ENCODE measurements at places on chromosomes 16 and 17.

DNA sequence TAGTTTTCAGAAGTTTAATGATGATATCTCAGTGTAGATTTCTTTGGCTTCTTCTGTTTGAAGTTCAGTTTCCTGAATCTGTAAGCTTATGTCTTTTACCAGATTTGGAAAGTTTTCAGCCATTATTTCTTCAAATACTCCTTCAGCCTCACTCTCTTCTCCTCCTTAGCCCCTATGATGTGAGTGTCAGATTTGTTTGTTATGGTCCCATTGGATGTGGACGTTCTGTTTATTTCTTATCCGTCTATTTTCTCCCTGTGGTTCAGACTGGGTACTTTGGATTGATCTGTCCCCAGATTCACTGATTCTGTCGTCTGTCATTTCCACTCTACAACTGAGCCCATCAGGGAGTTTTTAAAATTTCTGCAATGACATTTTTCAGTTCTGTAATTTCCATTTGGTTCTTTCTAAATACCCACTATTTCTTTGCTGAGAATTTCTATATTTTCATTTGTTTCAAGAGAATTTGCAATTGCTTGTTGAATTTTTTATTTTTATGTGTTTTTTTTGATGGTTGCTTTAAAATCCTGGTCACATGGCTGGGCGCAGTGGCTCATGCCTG, 110.9 kb downstream of the SEC14L1 start:
- H3K36me3 ChIP-seq = no peaks in the 10 kb centered on the region
- H3K27me3 ChIP-seq = peaks cover 17% of the 10 kb centered on the region
- no peak overlapping the region for H3K4me3 ChIP-seq
- no peak for DNase-seq
- H3K27ac ChIP-seq = no peak overlapping the region
- H3K4me1 ChIP-seq = peaks cover 27% of the 10 kb centered on the region

DNA sequence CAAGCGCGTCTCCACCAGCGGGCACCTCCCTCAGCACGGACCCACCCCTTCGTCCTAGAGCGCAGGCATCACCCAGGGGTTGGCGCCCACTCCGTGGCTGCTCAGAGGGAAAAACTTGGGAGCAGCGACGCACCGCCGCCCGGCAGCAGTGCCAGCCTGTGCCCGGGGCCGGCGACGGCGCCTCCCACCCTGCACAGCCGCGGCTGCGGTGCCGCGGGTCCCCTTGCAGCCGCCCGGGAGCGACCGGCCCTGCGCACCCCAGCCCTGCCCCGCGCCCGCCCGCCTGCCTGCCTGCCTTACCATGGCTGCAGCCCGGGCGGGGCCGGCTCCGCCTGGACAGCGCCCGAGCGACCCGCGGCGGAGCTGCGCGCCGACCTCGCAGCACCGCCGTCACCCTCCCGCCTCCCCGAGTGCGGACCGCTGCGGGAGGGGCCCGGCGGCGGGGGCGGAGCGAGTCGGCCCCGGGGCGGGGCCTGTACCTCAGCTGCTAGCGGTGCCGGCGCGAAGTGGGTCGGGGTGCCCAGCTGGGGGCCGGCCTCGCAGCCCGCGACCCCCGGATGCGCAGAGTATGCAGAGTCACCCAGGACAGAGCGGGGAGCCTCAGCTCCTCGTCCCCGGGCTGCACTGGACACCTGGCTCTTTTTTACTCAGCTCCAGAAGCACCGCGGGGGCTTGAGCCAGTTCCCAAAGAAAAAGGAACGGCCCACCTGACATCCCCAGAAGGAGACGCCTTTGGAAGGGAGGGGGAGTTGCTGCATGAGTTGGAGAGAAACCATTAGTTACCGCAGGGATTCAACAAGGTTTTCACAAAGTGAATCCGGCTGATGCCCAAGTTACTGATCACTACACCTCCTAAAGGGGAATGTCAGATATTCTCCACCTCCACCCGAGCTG, 17.5 kb upstream of the MTMR4 start:
- peak overlapping the region; percentile 67 for H3K4me3 ChIP-seq
- no peak overlapping the region for H3K27ac ChIP-seq
- no peaks in the 10 kb centered on the region for H3K36me3 ChIP-seq
- H3K27me3 ChIP-seq = peaks cover 72% of the 10 kb centered on the region

DNA sequence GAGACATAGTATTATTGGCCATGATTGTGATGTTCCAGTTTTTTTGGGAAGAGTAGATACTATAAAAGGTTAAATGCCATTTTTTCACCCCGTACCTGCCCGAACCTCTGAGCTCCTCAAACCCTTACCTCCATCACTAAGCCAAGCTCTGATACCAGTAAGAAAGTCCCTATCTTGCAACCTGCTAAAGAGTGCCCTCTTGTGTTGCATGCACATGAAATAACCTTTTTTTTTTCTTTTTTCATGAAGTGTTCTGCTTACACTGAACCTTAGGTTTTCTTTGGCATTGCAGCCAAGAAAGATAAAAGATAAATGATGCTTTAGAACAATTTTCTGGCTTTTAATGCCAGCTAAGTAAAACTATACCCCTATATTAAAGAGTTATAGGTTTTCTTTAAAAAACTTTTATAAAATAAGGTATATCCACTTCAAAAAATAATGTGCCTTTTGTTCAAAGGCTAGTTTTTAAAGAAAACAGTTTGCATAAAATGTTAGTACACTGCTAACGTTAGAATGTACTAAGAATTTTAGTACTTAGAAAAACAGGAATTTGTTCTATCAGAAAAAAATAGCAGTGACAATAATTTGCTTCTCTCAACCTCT, 295.3 kb upstream of the PMFBP1 start:
- H3K4me1 ChIP-seq = peaks cover 2% of the 10 kb centered on the region
- DNase-seq = no peak
- H3K27me3 ChIP-seq = no peaks in the 10 kb centered on the region
- no peak overlapping the region for H3K27ac ChIP-seq
- H3K36me3 ChIP-seq = no peaks in the 10 kb centered on the region
- no peak overlapping the region for H3K4me3 ChIP-seq

GRCh38 chr16:2371421-2371820, 30.9 kb upstream of the ABCA3 start:
- H3K27ac ChIP-seq = no peak overlapping the region
- DNase-seq = no peak
- H3K27me3 ChIP-seq = peaks cover 13% of the 10 kb centered on the region
- peaks cover 18% of the 10 kb centered on the region for H3K4me1 ChIP-seq
- H3K4me3 ChIP-seq = no peak overlapping the region

DNA sequence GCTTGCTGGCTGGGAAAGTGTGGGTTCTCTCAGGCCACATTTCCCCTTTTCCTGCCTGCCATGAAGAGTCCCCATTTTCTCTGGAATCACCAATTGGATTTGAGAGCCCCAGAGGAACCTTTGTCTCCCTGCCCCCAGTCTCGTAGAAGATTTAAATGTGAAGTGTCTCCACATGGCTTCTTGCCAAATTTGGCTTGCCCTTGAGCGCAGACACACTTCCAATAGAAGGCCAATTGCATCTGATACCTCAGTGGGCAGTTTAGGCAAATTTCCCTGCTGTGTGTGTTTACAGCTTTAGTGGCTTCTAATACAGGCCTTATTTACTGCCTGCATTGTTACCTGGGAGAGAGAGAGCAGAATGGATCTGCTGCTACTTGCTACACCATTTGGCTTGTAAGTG, 29.7 kb downstream of the CDK5R1 start:
- H3K27me3 ChIP-seq = no peaks in the 10 kb centered on the region
- H3K36me3 ChIP-seq = no peaks in the 10 kb centered on the region
- H3K27ac ChIP-seq = no peak overlapping the region
- no peak for DNase-seq

- no peak for DNase-seq
- H3K36me3 ChIP-seq = no peaks in the 10 kb centered on the region
- peaks cover 67% of the 10 kb centered on the region for H3K27me3 ChIP-seq
- peak overlapping the region; percentile 81 for H3K27ac ChIP-seq
Observed at GRCh38 chr17:75876938-75877751, 1.2 kb downstream of the TRIM47 start.

DNA sequence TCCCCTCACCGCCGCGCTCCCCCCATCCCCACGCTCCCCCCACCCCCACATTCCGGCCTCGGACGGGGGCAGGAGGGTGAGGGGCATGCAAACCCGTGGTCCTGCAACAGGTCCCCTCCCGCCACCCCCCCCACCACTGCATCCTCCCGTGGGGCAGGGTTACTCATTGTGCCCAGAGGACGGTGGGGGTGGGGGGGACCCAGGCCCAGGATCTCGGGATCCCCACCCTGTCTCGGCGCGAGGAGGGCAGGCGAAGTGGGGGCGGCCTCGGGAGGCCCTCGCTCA, 8.5 kb downstream of the SLC22A31 start:
- no peaks in the 10 kb centered on the region for H3K36me3 ChIP-seq
- H3K4me3 ChIP-seq = no peak overlapping the region
- H3K27ac ChIP-seq = no peak overlapping the region
- peaks cover 18% of the 10 kb centered on the region for H3K27me3 ChIP-seq
- no peak for DNase-seq

DNA sequence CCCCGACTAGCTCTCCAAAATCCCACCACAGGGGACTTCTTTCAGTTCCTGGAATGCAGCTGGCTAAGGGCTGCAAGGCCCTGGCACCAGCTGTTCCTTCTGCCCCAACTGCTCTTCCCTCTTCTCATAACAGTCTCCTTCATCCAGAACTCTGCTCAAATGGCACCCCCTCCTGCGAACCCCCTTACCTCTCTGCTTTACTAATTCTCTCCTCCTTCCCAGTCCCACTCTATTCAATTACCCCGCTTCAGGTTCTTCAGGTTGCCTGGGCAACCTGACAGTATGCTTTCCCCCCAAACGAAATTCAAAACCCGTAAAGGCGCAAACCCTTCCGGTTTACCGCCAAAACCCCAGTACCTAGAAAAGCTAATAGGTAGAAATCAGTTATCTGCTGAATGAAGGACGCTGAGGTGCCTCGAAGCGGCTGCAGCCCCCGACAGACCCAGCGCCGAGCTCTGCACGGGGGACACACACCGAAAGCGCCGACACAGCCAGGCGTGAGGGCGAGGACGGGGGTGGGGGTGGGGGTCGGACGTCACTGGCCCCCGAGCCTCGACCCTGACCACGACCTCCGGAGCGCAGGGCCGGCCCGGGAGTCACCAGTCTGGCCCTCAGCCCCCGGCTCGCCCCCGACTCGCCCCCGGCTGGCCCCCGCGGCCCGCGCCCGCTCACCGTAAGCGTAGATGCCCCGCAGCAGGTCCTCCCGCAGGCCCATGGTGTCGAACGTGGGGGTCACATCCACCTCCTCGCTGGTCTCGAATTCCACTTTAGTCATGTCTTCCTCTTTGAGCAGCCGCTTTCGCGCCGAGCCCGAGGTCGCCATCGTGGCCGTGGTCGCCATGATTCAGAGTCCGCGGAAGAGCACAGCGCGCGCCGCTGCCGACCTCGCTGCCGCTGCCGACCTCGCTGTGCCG, 550 bp downstream of the EIF4A3 start:
- peaks cover 9% of the 10 kb centered on the region for H3K36me3 ChIP-seq
- DNase-seq = no peak
- peaks cover 30% of the 10 kb centered on the region for H3K4me1 ChIP-seq
- H3K4me3 ChIP-seq = peak overlapping the region; percentile 95
- peak overlapping the region; percentile 87 for H3K27ac ChIP-seq

- no peak overlapping the region for H3K4me3 ChIP-seq
- peaks cover 7% of the 10 kb centered on the region for H3K4me1 ChIP-seq
- no peak overlapping the region for H3K27ac ChIP-seq
- no peaks in the 10 kb centered on the region for H3K36me3 ChIP-seq
- DNase-seq = no peak
Observed at GRCh38 chr16:79929260-79929965, 328.9 kb upstream of the MAF start.

- H3K36me3 ChIP-seq = peaks cover 28% of the 10 kb centered on the region
- H3K27me3 ChIP-seq = no peaks in the 10 kb centered on the region
- H3K4me3 ChIP-seq = peak overlapping the region; percentile 84
- no peak for DNase-seq
- peaks cover 15% of the 10 kb centered on the region for H3K4me1 ChIP-seq
Observed at GRCh38 chr16:89658221-89658879, 714 bp downstream of the SPATA33 start.

DNA sequence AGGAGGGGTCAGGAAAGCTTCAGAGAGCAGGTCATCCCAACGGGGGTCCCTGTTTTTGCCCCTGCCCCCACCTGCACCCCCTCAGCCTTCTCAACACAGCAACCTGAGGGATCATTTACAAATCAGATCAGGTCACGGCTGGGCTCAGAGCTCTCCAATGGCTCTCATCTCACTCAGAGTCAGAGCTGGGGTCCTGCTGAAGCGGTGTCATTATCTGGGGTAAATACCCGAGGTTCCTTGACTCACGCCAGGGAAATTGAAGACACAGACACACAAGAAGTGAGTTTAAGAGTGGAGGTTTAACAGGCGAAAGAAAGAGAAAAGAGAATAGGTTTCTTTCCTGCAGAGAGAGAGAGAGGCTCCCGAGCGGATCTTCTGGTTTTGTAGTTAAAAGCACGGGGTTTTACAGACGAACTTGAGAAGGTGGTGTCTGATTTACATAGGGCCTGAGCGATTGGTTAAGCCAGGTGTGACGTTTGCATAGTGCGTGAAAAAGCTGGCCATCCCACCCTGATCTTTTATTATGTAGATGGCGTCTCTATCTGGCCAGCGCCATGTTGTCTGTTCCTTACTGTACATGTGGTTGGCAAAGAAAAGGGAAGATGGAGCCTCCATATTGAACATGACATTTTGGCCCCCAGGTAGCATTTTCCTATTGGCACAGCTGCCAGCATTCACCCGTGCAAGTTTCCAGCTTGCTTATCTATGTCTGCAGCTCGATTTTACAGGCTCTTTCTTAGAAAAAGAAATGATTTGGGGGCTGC, 51.4 kb downstream of the WSB1 start:
- H3K4me3 ChIP-seq = peak overlapping the region; percentile 80
- H3K27me3 ChIP-seq = no peaks in the 10 kb centered on the region
- H3K27ac ChIP-seq = peak overlapping the region; percentile 99
- H3K36me3 ChIP-seq = no peaks in the 10 kb centered on the region
- DNase-seq = peak; percentile 61

- no peak overlapping the region for H3K4me3 ChIP-seq
- H3K4me1 ChIP-seq = peaks cover 14% of the 10 kb centered on the region
- H3K27ac ChIP-seq = no peak overlapping the region
- peaks cover 2% of the 10 kb centered on the region for H3K36me3 ChIP-seq
- DNase-seq = no peak
Observed at GRCh38 chr16:86387468-86388440, 122.6 kb upstream of the FOXF1 start.

GRCh38 chr17:40338058-40338457, 26.5 kb downstream of the GJD3 start:
- no peaks in the 10 kb centered on the region for H3K27me3 ChIP-seq
- peaks cover 6% of the 10 kb centered on the region for H3K36me3 ChIP-seq
- H3K27ac ChIP-seq = peak overlapping the region; percentile 71

GRCh38 chr17:75472119-75472518, 15.7 kb downstream of the TMEM94 start:
- H3K27me3 ChIP-seq = no peaks in the 10 kb centered on the region
- DNase-seq = no peak
- H3K4me3 ChIP-seq = no peak overlapping the region
- peaks cover 9% of the 10 kb centered on the region for H3K36me3 ChIP-seq
- no peak overlapping the region for H3K27ac ChIP-seq

- H3K27me3 ChIP-seq = peaks cover 4% of the 10 kb centered on the region
- no peak overlapping the region for H3K4me3 ChIP-seq
- no peak overlapping the region for H3K27ac ChIP-seq
- no peak for DNase-seq
- no peaks in the 10 kb centered on the region for H3K36me3 ChIP-seq
Observed at GRCh38 chr16:13307255-13307654, 405.9 kb downstream of the SHISA9 start.

Data from mesothelial cell of epicardium (in vitro differentiated cells).